Gastroesophageal sphincter (tissue), 4 donors: ENCODE measurements at places on chromosomes 1 and 21.
A peak's percentile ranks its signal among the peaks of the same experiment; 100 is the strongest.

- no peak overlapping the region for H3K4me3 ChIP-seq
- H3K27me3 ChIP-seq = no peaks in the 10 kb centered on the region
- no peaks in the 10 kb centered on the region for H3K4me1 ChIP-seq
- peaks cover 3% of the 10 kb centered on the region for H3K36me3 ChIP-seq
- ATAC-seq = no peak
- H3K27ac ChIP-seq = no peak overlapping the region
Measured at GRCh38 chr1:185139246-185139645, 17.5 kb downstream of the TRMT1L start.

DNA sequence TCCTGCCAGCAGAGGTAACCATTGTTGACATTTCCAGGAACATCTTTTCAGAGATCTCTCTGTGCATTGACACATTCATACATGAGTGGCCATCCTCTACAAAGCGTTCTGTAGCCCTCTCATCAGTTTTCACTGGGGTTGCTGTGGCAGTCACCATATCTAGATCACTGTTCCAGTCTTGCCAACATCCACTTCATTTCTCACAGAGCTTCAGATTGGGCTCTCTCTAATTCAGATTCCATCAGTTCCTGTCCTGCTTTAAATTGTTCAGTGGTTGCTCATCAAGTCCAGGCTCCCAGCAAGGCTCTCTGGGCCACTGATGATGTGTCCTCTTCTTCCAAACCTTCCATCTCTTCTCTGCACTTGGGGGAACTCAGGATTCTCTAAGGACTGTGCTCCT is 173.7 kb downstream of the KCNJ6 start:
- ATAC-seq = no peak
- no peaks in the 10 kb centered on the region for H3K36me3 ChIP-seq
- H3K4me3 ChIP-seq = no peak overlapping the region
- H3K27ac ChIP-seq = no peak overlapping the region
- no peaks in the 10 kb centered on the region for H3K4me1 ChIP-seq

- ATAC-seq = no peak
- H3K27me3 ChIP-seq = no peaks in the 10 kb centered on the region
- no peak overlapping the region for H3K27ac ChIP-seq
- no peaks in the 10 kb centered on the region for H3K4me1 ChIP-seq
- no peaks in the 10 kb centered on the region for H3K36me3 ChIP-seq
Measured at GRCh38 chr1:99246152-99246551, 18.1 kb upstream of the PLPPR4 start.

GRCh38 chr21:39350094-39351005 is 1.5 kb upstream of the HMGN1 start:
- peaks cover 5% of the 10 kb centered on the region for H3K4me1 ChIP-seq
- H3K36me3 ChIP-seq = no peaks in the 10 kb centered on the region
- no peak for ATAC-seq
- peak overlapping the region; percentile 83 for H3K4me3 ChIP-seq

- no peak overlapping the region for H3K27ac ChIP-seq
- H3K4me3 ChIP-seq = no peak overlapping the region
- no peak for ATAC-seq
- peaks cover 18% of the 10 kb centered on the region for H3K27me3 ChIP-seq
- no peaks in the 10 kb centered on the region for H3K4me1 ChIP-seq
Measured at GRCh38 chr1:206131037-206131436, 13.8 kb upstream of the AVPR1B start.

DNA sequence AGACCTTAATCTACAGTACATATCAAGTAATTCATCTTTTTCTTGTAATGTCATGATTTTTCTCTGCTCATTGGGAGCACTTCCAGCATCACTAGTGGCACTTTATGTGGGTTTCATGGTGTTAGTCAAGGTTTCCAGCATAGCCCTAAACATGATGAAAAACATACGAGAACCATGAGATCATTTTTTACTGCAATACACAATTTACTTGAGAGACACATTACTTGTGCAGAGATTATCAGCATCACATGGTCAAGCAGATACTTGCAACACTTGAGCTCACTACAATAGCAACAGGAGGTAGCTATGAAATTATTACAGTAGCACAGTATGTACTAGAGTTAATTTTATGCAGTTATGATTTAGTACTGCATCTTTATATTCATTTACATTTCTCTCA is 36.4 kb downstream of the ITGB3BP start:
- ATAC-seq = no peak
- peak overlapping the region; percentile 19 for H3K27ac ChIP-seq
- H3K4me1 ChIP-seq = peaks cover 32% of the 10 kb centered on the region
- no peaks in the 10 kb centered on the region for H3K36me3 ChIP-seq
- H3K4me3 ChIP-seq = no peak overlapping the region

DNA sequence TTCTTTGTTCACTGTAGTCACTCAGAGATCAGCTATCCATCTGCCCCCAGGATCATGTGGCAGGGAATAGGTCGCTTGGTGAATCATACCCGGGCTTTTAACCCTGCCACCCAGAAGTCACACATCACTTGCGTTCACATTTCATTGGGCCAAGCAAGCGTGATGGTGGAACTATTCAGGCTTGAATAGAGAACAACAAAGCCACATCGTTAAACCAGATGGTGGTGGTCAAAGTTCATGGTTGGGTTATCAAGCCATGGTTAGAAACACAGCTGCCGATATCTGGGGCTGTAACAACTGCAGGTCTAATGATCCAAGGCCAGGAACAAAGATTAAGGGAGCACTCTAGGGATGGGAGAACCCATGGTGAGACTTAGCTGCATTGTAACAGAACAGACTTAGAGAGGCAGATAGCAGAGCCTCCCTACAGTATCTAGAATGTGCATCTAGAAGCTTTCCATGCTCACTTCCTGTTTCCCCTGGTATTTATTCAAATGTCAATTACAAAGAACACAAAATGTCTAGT is 40.0 kb upstream of the PTPRC start:
- no peak overlapping the region for H3K4me3 ChIP-seq
- H3K36me3 ChIP-seq = no peaks in the 10 kb centered on the region
- ATAC-seq = no peak
- H3K4me1 ChIP-seq = no peaks in the 10 kb centered on the region
- H3K27me3 ChIP-seq = no peaks in the 10 kb centered on the region
- H3K27ac ChIP-seq = no peak overlapping the region

DNA sequence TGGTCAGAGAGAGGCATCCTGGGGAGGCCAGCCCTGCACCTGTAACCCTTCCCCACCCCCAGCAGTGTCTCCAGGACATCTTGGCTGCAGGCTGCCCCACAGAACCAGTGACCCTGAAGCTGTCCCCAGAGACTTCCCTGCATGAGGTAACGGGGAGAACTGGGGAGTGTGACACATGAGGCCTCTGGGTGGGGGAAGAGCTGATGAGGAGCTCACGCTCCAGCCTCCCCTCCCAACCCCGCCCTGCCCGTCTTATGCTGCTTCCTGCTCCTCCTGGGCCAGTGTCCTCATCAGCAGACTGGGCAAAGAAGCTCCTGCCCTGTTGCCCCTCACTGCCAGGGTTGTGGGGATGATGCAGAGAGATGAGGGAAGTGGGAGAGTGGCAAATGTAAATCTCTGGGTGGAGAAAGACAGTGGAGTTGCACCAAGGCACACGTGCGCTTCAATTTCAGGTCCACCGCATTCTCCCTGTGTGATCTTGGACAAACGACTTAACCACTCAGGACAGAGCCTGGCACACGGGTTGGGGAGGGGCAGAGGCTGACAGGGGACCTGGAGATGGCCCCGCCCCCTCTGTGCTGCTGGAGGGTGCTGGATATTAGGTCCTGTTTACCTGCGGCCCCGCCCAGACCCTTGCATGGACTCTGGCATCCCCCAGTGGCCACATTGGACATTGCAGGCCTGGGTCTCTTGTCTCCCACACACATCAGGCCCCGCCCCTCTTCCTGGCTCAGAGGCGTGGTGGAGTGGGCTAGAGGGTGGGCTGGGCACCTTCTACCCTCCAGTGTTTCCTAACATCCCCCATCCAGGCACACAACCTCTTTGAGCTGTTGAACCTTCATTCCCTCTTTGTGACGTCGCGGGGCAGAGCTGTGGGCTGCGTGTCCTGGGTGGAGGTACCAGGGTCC is 12.3 kb downstream of the CLCNKB start:
- H3K27ac ChIP-seq = no peak overlapping the region
- H3K36me3 ChIP-seq = no peaks in the 10 kb centered on the region
- ATAC-seq = peak; percentile 79
- no peak overlapping the region for H3K4me3 ChIP-seq

DNA sequence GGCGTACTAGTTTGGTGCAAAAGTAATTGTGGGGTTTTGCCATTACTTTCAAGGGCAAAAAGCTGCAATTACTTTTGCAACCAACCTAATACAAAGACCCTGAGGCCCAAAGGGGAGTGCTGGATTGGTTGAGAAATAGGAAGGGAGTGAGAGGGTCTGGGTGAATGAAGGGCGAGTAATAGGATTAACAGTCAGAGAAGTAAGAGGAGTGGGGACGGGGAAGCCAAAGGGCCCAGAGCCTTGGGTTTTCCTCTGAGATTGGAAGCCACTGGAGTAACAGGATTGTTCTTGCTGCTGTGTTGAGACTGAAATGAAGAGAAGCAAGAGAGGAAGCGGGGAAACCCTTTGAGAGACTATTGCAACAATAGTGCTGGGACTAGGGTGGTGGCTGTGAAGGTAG is 19.0 kb upstream of the PRELP start:
- peaks cover 9% of the 10 kb centered on the region for H3K27me3 ChIP-seq
- H3K4me3 ChIP-seq = no peak overlapping the region
- no peak overlapping the region for H3K27ac ChIP-seq
- H3K36me3 ChIP-seq = no peaks in the 10 kb centered on the region
- H3K4me1 ChIP-seq = no peaks in the 10 kb centered on the region

- no peaks in the 10 kb centered on the region for H3K36me3 ChIP-seq
- H3K27me3 ChIP-seq = no peaks in the 10 kb centered on the region
- H3K4me3 ChIP-seq = no peak overlapping the region
- ATAC-seq = no peak
Measured at GRCh38 chr1:170730438-170730837, 66.5 kb downstream of the PRRX1 start.

DNA sequence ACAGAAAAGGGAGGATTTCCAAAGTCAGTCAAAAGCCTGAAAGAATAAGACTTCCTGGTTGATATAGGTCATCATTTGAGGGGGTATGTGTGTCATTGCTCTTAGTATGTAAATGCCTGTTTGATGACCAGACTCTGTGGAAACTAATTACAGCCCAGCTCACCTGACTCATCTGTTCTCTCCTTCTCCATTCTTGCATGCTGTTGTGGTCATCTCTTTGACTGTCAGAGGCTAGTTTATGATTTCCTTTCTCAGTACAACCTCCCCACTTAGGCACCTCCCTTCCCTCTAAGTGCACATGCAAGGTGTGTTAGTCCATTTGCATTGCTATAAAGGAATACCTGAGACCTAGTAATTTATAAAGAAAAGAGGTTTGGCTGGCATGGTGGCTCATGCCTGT is 2.4 kb upstream of the C1orf116 start:
- H3K36me3 ChIP-seq = no peaks in the 10 kb centered on the region
- peaks cover 23% of the 10 kb centered on the region for H3K27me3 ChIP-seq
- ATAC-seq = no peak
- H3K27ac ChIP-seq = no peak overlapping the region
- H3K4me3 ChIP-seq = no peak overlapping the region
- H3K4me1 ChIP-seq = no peaks in the 10 kb centered on the region

- no peaks in the 10 kb centered on the region for H3K27me3 ChIP-seq
- H3K4me1 ChIP-seq = no peaks in the 10 kb centered on the region
- no peaks in the 10 kb centered on the region for H3K36me3 ChIP-seq
- no peak overlapping the region for H3K27ac ChIP-seq
- ATAC-seq = no peak
Measured at GRCh38 chr1:203178821-203179666, 3.4 kb upstream of the MYBPH start.

DNA sequence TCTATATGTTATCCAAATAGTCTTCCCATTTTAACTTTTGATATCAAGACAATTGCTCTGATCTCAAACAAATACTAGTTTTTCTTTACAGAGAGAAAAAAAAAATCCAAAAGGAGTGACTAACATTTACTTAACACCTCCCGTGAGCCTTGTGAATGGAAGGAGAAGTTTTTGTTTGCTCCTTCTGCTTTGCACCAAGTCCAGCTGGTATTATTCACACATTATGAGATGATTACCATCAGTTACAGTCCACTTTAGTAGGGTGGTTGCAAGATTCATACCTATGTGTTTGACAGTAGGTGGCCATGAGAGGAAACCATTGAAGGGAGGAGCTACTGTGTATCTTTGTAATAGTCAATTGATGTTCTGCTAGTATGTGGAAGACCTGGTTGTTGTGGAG is 443.4 kb upstream of the ZP4 start:
- H3K27me3 ChIP-seq = no peaks in the 10 kb centered on the region
- no peaks in the 10 kb centered on the region for H3K36me3 ChIP-seq
- H3K27ac ChIP-seq = no peak overlapping the region
- ATAC-seq = no peak
- no peaks in the 10 kb centered on the region for H3K4me1 ChIP-seq

DNA sequence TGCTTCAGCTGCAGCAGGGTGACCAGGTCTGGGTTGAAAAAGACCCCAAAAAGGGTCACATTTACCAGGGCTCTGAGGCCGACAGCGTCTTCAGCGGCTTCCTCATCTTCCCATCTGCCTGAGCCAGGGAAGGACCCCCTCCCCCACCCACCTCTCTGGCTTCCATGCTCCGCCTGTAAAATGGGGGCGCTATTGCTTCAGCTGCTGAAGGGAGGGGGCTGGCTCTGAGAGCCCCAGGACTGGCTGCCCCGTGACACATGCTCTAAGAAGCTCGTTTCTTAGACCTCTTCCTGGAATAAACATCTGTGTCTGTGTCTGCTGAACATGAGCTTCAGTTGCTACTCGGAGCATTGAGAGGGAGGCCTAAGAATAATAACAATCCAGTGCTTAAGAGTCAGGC is 2.9 kb downstream of the C1QA start:
- H3K27ac ChIP-seq = no peak overlapping the region
- ATAC-seq = no peak
- no peaks in the 10 kb centered on the region for H3K4me1 ChIP-seq
- H3K36me3 ChIP-seq = no peaks in the 10 kb centered on the region
- H3K27me3 ChIP-seq = peaks cover 88% of the 10 kb centered on the region

DNA sequence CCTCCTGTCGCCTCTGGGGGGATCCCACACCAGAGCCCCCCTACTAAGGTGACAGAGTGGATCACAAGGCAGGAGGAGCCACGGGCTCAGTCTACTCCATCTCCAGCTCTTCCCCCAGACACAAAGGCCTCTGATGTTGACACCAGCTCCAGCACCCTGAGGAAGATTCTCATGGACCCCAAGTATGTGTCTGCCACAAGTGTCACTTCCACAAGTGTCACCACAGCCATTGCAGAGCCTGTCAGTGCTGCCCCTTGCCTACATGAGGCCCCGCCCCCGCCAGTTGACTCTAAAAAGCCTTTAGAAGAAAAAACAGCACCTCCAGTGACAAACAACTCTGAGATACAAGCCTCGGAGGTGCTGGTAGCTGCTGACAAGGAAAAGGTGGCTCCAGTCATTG is 42.2 kb downstream of the ZBTB17 start:
- no peak for ATAC-seq
- H3K27ac ChIP-seq = no peak overlapping the region
- H3K4me1 ChIP-seq = no peaks in the 10 kb centered on the region
- no peaks in the 10 kb centered on the region for H3K27me3 ChIP-seq
- no peak overlapping the region for H3K4me3 ChIP-seq
- H3K36me3 ChIP-seq = peaks cover 100% of the 10 kb centered on the region

DNA sequence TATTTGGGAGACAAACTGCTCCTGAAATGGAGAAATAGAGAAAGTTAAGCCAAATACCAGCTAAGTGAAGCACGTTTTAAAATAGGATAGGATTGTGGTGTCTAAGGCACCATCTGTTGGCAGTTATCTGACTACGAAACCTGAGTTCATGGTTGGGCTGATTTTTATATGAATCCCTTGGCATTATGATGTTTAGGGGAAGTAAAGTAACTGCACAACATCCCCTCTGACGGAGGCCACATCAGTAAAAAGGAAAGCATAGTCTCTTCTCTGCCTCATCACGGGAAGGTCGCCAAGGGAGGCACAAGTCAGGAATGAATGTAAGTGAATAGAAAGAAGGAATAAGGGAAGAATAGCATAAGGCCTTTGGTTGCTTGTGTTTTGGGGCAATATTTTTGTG is 128.0 kb downstream of the PRRX1 start:
- no peaks in the 10 kb centered on the region for H3K36me3 ChIP-seq
- H3K4me1 ChIP-seq = peaks cover 19% of the 10 kb centered on the region
- no peak for ATAC-seq
- no peaks in the 10 kb centered on the region for H3K27me3 ChIP-seq
- H3K4me3 ChIP-seq = no peak overlapping the region
